ENCODE measurements at places on chromosomes 13 and 19.
A peak's percentile ranks its signal among the peaks of the same experiment; 100 is the strongest.

DNA sequence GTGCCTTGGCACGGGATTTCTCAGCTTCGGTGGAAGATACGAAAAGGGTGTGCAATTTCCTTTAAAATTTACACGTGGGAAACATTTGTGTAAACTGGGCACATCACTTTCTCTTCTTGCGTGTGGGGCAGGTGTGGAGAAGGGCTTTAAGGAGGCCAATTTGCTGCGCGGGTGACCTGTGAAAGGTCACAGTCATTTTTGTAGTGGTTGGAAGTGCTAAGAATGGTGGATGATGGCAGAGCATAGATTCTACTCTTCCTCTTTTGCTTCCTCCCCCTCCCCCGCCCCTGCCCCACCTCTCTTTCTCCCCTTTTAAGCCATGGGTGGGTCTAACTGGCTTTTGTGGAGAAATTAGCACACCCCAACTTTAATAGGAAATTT is 7.2 kb downstream of the SLITRK5 start:
- no peak for DNase-seq

DNA sequence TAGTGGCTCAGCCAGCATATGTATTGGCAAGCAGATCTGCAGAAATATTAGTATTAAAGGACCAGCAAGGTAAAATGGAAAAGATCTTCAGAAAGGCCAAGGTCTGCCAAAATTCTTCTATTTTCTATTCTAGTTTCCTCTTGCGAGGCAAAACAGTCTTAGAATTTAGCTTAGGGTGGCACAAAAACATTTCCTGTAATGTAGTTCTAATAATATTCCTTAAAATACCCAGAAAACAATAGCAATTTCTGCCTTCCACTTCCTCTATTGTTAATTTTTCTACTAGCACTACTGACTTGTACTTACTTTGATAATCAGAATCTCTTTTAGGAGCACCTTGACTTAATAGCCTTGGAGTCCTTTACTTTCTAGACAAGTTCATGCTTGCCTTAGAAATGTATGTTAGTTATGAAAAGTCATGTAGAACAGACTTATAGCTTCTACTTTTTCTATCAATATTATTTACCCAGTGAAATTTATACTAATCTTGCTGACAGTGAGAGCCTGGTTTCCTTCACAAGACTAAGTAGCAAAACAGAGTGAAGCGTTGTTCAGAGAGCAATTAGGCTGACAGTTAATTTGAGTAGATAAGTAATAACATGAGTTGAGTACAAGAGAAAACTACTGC is 23.9 kb upstream of the LPAR6 start:
- no peak for DNase-seq

- DNase-seq: no peak
These were observed 8.8 kb upstream of the SLC25A42 start for GRCh38 chr19:19054939-19055440.

GRCh38 chr19:48619692-48620585 is 633 bp downstream of the SPHK2 start:
- no peak for DNase-seq

DNA sequence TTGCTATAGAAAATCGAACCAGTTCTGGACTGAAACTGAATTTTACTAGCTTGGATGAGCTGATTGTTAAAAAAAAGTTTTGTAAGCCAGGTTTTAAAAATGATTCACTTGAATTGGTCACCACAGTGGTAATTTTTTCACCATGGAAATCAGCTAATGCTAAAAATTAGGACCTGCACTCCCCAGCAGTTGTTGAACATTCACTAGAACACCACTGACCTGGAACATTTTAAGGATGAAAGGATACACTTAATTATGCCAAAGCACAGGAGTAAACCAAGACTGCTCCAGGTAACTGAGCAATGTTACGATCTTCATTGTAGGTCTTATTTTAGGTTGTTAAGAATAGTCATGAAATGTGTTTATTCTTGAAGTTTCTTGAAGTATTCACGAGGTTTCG is 1342.6 kb upstream of the SPRY2 start:
- DNase-seq: no peak

GRCh38 chr19:46546194-46546896 is 50.7 kb upstream of the PNMA8B start:
- DNase-seq: peak; percentile 62

GRCh38 chr13:31090961-31091624 is 70.6 kb downstream of the HSPH1 start:
- DNase-seq: no peak

DNA sequence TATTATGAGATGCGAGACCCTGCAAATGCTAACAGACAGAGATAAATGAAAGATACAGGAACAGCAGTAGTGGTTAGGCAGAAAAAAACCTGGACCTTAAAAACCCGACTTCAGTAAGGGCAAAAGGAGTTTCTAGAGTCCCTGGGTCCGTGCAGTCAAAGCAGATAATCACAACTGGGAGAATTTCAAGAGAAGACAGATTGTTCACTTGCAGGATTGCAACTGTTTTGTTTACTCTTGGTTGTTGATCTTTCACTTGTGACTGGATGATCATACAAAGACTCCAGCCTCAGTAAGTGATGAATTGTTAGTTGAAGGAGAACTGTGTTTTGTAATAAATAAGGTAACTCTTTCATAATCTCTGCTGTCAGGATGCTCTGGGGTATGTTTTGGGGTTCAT is 135.1 kb downstream of the GPC6 start:
- no peak for DNase-seq

- DNase-seq: no peak
These were observed 684.7 kb upstream of the SLITRK5 start for GRCh38 chr13:86986448-86986847.

- no peak for DNase-seq
These were observed 38.4 kb downstream of the BRD4 start for GRCh38 chr19:15293781-15294491.

GRCh38 chr13:94620286-94620896 is 18.7 kb downstream of the GPR180 start:
- peak; percentile 41 for DNase-seq

DNA sequence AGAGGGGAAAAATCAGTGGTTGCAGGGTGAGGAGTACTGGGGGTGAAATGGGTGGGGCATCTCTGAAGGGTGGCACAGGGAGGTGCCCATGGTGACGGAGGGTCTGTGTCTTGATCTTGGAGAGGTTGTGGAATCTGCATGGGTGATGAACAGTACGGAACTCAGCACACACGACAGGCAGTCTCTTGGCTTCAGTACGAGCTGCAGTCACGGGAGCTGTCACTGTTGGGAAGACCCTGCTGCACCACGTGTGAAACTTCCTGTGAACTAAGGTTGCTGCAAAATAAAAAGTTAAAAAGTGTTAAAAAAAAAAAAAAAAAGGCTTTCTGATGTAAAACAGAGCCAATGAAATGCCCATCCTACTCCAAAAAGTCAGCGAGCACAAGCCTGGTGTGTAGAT is 34.3 kb downstream of the TEX29 start:
- no peak for DNase-seq

- DNase-seq: no peak
These were observed 4.3 kb upstream of the LATS2 start for GRCh38 chr13:21065686-21066085.

- DNase-seq: no peak
These were observed 474 bp upstream of the FAM174C start for GRCh38 chr19:1274852-1275259.

GRCh38 chr13:26377038-26377437 is 123.1 kb downstream of the CDK8 start:
- DNase-seq: peak; percentile 3

GRCh38 chr13:112683581-112683980 is 6.3 kb upstream of the ATP11A start:
- DNase-seq: no peak

DNA sequence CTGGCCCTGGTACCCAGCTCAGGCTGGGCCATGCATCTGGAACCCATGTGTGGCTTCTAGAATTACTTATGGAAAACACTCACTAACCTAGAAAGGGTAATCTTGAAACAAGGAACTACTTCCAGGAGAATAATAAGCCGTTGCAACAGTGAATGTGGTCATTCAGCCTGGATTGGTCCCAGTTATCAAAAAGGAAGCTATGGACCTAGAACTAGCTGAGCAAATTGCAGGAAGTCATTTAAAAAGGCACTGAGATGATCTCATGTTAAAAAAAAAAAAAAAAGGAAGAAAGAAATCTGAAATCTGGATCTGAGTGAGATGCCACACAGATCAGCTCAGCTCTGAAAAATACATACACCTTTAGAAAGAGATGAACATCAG is 59.6 kb downstream of the DCT start:
- DNase-seq: no peak

- DNase-seq: no peak
These were observed 675 bp downstream of the PEG3 start for GRCh38 chr19:56839652-56840450.

- no peak for DNase-seq
These were observed 18.4 kb upstream of the ACOD1 start for GRCh38 chr13:76929851-76930374.

- DNase-seq: no peak
These were observed 1417.1 kb upstream of the ATXN8OS start for GRCh38 chr13:68690567-68690966.

- no peak for DNase-seq
These were observed 2476.7 kb downstream of the PCDH9 start for GRCh38 chr13:64753233-64754000.

GRCh38 chr19:9721861-9722260 is 46.7 kb downstream of the ZNF846 start:
- DNase-seq: peak; percentile 44

DNA sequence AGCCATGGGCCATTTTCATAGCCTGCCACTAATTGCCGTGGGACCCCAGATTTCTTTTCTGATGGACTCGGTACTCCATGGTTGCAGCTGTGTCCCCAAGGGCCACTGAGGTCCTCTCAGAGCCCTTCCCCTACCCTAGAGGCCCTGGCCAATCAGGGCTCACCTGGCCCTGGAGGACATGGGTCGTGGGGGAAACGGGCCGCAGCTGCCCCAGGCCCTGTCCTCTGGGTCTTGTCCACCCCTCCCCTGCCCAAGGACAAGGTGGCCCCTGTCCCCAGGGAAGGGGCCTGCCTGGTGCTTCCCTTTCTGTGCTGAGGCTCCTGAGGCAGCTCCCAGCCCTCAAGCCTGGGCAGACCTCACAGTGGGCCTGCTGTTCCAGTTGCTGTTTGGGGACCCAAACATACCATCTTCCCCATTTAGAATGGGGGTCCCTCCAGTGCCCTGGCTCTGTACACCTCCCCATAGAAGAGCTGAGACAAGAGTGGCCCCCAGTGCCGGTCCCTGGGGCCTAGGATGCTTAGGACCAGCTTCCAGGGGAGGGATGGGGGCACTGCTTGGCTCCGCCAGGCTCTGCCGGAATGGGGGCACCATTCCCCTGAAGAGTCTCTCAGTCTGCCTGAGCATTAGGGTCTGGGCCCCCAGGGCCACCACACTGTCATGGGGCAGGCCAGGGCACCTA is 3.2 kb downstream of the RAB11B start:
- DNase-seq: no peak

Data from RWPE1 (cell line).